SW 1271 (cell line): ENCODE measurements at places on chromosomes 6 and 20.

DNA sequence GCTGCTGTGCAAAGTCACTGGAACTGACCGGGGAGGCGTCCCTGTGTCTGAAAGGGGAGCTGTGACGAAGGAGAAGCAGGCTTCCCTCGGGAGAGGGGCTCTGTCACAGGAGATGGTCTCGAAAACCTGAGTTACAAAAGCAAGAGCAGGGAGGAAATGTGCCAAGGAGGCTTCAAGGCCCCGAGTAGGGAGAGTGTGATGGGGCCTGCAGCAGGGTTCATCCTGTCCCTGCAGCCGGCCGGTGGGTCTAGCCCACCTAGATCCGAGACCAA, 16.7 kb downstream of the DYNLT1 start:
- DNase-seq = no peak

- DNase-seq = no peak
Observed at GRCh38 chr6:166236596-166236995, 68.9 kb upstream of the TBXT start.

- DNase-seq = no peak
Observed at GRCh38 chr20:50470264-50470858, 39.8 kb upstream of the PTPN1 start.

DNA sequence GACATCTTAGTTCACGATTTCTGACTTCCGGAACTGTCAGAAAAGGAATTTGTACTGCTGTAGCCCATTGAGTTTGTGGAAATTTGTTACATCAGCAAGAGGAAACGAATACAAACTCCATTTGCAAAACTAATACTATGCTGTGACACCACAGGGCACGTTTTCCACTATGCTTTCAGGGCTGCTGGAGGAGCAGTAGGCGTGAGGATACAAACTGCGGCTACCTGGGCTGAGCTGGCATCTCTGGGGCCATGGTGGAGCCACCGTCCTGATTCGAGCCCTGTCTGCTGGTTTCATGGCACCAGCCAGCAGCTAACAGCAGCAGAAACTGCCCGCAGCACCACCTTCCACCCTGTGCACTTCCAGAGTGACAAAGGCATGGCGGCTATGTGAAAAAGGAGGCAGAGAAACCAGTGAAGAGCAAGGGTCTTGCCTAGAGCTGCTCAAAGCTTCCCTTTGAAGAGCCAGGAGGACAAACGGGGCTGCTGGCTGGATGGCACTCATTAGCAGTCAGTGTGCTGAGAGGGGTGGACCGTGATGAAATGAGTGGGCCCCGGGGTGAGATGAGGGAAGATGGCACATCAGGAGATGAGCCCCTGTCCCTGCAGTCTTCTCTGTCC, 58.9 kb upstream of the STX16 start:
- no peak for DNase-seq

DNA sequence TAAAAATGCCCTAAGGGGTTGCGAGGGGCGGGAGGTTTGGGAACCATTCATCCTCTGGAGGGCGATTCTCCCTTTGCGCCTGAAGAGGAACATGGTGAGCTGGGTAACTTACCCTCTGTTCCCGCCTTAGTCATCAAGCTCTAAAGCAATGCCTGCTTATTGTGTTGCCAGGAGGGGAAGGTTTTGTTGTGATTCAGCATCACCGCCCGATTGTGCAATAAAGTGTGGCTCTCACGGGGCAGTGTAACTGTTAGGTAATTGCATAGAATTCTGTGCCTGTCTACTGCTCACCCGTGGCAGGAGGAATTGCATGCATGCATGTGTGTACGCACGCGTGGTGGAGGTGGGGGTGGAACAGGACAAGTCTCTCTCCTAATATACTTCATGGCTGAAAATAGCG, 95.5 kb upstream of the AGPAT4 start:
- no peak for DNase-seq

- DNase-seq = no peak
Observed at GRCh38 chr20:34024723-34025351, 31.1 kb downstream of the RALY start.

DNA sequence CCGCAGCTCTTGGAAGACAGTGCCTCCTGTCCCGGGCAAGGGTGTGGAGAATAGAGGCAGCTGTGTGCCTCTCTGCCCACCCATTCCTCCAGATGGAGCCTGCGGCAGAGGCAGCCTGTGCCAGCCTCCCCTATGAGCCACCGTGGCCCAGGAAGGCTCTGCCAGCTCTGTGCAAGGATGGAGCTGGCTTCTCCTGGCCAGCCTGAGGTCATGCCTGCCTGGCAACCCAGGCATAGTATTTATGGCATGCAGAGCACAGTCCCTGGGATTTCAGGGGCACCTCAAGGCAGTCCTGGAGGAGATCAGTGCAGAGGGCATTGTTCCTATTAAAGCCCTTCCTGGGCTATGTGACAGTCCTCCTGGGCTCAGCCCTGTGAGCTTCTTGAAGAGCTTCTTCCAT, 1.5 kb downstream of the EPB41L1 start:
- no peak for DNase-seq

DNA sequence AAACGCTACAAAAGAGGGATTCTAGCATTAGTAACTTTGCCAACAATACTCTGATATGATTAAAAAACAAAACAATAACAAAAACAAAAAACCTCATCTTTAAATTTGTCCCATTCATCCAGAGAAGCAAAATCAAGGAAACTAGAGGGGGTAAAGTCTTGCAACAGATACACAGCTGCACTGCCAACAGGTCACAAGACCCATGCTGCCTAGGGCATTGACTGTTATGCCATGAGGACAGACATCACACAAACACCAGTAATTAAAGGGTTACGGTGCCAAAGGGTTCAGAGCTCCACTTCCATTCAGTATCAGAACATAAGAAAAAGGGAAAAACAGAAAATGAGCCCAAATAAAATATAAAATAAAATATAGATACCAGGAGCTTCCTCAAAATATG, 1.6 kb downstream of the TBC1D20 start:
- no peak for DNase-seq

DNA sequence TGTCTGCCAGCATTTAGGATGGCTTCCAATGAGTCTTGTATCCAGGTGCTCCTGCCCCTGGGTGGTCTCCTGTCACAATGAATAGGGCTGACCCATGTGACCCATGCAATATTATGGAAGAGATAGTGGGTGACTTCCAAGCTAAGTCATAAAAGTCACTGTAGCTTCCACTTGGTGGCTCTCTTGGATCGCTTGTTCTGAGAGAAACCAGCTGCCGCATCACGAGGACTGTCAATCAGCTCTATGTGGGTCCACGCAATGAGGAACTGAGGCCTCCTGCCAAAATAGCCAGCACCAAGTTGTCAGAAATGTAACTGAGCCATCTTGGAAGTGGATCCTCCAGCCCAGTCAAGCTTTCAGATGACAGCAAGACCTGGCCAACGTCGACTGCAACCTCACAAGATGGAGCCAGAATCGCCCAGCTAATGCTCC, 14.9 kb upstream of the MATN4 start:
- DNase-seq = no peak

GRCh38 chr6:129493354-129493902, 216.5 kb downstream of the ARHGAP18 start:
- DNase-seq = no peak

GRCh38 chr6:147164761-147165160, 39.5 kb upstream of the STXBP5 start:
- DNase-seq = no peak

GRCh38 chr6:121597654-121598053, 162.2 kb downstream of the GJA1 start:
- DNase-seq = no peak

DNA sequence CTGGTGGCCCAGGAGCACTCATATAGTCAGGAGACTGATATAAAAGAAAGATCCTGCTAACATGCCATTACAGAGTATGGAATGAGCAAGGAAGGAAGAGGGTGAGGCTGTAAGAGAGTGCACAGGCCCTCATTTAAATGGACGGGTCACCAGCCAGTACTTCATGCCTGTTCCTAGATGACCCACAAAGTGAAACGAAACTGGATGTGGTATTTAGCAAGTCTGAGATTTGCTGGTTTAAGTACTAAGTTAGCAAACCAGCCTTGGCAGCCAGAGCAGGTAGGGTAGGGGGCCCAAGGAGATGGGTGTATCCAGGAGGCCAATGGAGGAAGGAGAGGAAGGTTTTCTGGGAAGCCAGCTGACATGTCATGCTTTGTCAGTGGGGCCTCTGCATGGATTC, 15.9 kb downstream of the NT5E start:
- no peak for DNase-seq

- peak; percentile 98 for DNase-seq
Observed at GRCh38 chr20:50558483-50558925, 48.3 kb downstream of the PTPN1 start.

- DNase-seq = no peak
Observed at GRCh38 chr20:6956574-6956973, 189.1 kb downstream of the BMP2 start.

GRCh38 chr6:26022132-26022472, 59.5 kb downstream of the TRIM38 start:
- peak; percentile 65 for DNase-seq

GRCh38 chr6:42336431-42336830, 115.3 kb downstream of the TRERF1 start:
- no peak for DNase-seq

- DNase-seq = peak; percentile 57
Observed at GRCh38 chr6:166786704-166787293, 159.7 kb upstream of the RPS6KA2 start.

GRCh38 chr6:137043710-137044365, 927 bp downstream of the IL20RA start:
- no peak for DNase-seq

GRCh38 chr6:32935551-32936238, 5.1 kb downstream of the HLA-DMB start:
- no peak for DNase-seq

DNA sequence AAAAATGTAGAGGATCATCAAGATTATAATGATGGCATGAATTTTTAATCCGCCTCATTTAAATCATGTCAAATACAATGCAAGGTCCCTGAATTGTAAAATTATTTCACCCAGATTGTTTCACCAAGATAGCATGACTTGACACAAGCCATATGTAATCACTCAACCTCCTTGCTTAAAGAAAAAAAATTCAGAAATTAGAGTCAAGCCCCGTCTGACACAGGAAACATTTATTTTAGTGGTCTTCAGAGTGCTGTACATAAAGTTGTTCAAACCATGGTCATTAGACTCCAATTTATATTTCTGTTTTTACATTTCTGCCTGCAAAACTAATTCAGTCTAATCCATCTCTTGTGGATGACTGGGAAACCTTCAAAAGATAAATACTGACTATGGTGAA, 200.2 kb downstream of the CBLN4 start:
- DNase-seq = no peak

GRCh38 chr20:41142919-41143318, 5.6 kb downstream of the PLCG1 start:
- no peak for DNase-seq

- DNase-seq = no peak
Observed at GRCh38 chr6:96743496-96743895, 93.8 kb downstream of the GPR63 start.
